ENCODE measurements at places on chromosomes 12 and 14. TPM values are rescaled to one million over a fixed set of nuclear protein-coding genes. Genes with fewer than 3 reads are reported as not detected.

DNA sequence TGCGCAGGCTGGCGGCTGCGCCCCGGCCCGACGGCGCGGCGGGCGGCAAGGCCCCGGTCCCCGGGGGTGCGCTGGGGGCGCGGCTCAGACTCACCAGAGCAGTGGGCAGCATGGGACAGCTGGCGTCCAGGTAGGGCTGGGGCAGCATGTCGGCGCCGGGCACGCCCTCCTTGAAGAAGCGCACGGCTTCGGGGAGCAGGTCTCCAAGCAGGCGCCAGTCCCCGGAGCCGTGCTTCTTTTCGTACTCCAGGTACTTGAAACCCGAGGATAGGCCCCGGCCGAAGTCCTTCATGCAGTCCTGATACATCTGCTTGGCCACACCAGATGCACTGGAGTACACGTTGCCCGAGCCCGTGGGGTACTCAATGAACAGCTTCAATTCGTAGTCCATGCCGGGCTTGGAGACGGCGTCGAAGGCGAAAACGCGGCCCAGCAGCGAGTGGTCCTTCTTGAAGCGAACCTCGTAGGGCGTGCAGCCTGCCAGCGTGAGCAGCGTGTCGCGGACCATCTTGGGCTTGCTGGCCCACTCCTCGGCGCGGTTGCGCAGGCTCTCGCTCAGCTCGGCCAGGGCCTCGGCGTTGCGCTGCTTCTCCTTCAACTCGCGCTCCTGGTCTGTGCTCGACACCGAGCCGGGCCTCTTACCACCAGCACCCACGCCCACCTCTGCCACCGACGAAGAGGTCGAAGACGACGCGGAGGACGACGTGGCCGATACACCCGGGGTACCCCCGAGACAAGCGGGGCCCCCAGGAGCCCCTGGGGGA, 2.2 kb downstream of the IRF2BPL start:
- DNase-seq = no peak

DNA sequence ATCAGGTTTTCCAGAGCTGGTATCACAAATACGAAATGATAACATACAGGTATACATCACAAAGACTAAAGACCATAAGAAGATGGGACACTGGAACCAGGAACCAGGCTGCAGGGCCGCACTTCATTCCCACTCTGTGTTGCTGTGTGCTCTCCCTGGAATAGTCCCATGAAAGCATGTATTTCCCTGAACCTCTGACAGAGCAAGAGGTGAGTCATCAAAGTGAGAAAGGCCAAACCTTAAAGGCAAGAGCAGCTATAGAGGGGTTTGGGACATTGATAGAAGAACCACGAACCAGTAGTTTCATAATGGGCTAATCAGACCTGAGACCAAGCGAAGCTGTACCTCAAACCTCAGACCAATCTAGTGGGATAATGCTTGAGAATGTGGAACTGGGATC, 283.0 kb upstream of the PRKD1 start:
- no peak for DNase-seq

- DNase-seq = no peak
Measured at GRCh38 chr14:22497671-22498093, 91.3 kb downstream of the DAD1 start.

- DNase-seq = no peak
Measured at GRCh38 chr14:95761436-95761835, 47.5 kb upstream of the TCL1A start.

- DNase-seq = no peak
Measured at GRCh38 chr12:64147875-64148274, 74.2 kb downstream of the KICS2 start.

- DNase-seq = no peak
Measured at GRCh38 chr12:123167329-123167728, 16.4 kb upstream of the PITPNM2 start.

GRCh38 chr12:7557227-7557626, 53.6 kb upstream of the CD163 start:
- DNase-seq = no peak

- DNase-seq = no peak
Measured at GRCh38 chr12:75260316-75260715, 50.7 kb upstream of the KCNC2 start.

- no peak for DNase-seq
Measured at GRCh38 chr14:67833403-67833802, 13.8 kb downstream of the RAD51B start.

GRCh38 chr14:73489481-73490175, 1.1 kb upstream of the RIOX1 start:
- no peak for DNase-seq

GRCh38 chr14:96267336-96267735, 11.3 kb downstream of the BDKRB1 start:
- DNase-seq = peak; percentile 75

DNA sequence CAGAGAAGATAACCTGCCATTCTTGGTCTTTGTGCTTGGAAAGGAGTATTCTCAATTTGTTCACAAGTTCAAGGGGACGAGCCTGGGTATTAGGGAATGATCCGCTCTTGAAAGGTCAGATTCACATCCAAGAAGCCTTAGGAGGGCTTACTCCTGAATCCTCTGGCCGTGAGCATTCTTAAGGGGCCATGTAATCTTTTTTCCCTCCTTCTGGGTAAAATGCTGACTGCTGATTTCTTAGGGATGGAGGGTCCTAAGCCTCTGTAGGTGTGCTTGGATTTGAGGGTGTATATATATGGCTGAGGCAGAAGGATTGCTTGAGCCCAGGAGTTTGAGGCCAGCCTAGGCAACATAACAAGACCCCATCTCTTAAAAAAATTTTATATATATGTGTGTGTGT, 149.1 kb downstream of the TSPAN9 start:
- DNase-seq = no peak

- DNase-seq = no peak
Measured at GRCh38 chr12:53999559-54000115, 324 bp upstream of the HOXC9 start.

DNA sequence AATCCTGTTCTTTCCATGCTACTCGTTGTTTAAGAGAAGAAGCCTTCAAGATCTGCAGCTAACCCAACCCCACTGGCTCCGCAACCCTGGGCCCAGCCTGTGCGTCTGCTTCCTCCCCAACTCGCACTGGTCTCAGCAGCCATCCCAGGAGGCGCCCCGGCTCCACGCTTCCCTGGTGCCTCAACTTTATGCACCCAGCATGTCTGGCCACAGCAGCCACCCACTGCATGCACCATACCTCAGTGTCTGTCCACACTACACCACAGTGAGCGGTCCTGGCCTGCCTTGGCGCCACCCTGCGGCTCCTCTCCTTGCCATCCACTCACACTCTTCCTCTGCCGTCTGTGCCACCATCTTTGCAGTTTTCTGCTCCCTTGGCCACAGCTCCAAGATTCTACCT, 27.0 kb upstream of the DHRS4 start:
- no peak for DNase-seq

GRCh38 chr14:74349757-74350156, 1.5 kb downstream of the VRTN start:
- no peak for DNase-seq

GRCh38 chr12:131235871-131236271, 282.2 kb downstream of the ADGRD1 start:
- DNase-seq = no peak

- DNase-seq = no peak
Measured at GRCh38 chr12:59149995-59150642, 229.8 kb upstream of the LRIG3 start.

DNA sequence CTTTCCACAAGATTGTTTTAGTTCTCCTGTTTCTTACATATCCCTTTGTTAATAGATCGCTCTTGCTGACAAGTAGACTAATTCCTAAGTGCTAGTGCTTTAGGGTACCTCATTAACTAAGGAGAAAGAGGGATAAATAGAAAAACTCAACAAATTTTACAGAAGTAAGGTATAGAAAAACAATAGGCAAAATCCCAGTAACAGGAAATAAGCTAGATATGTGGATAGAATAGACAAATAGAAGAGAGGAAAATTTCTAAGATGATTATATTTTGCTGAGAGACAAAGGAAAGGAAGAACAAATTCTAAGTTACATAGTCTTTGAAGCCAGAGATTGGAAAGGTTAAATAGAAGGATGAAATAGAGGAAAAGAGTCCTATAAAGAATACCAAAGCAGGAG, 1.0 kb downstream of the CD69 start:
- no peak for DNase-seq

- DNase-seq = no peak
Measured at GRCh38 chr14:82621881-82622450, 1088.3 kb upstream of the SEL1L start.

GRCh38 chr14:87264272-87264785, 728.7 kb downstream of the GALC start:
- DNase-seq = no peak

DNA sequence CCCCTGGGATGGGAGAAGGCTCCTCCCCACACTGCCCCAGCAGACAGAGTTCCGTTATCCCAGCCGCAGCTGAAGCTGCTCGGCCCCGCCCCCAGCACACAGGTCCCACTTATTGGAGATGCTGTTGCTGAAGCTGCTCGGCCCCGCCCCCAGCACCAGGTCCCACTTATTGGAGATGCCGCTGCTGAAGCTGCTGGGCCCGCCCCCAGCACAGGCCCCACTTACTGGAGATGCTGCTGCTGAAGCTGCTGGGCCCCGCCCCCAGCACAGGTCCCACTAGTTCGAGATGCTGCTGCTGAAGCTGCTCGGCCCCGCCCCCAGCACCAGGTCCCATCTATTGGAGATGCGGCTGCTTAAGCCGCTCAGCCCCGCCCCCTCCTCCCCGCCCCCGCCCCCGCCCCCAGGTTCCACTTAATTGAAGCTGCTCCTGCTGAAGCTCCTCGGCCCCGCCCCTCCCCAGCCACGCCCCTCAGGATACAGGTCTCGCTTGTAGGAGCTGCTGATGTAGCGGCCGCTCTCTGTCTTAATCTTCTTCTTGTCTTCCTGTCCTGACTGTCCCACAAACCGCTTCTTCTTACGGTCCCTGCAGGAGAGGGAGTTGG, 12.0 kb downstream of the CFAP73 start:
- no peak for DNase-seq

DNA sequence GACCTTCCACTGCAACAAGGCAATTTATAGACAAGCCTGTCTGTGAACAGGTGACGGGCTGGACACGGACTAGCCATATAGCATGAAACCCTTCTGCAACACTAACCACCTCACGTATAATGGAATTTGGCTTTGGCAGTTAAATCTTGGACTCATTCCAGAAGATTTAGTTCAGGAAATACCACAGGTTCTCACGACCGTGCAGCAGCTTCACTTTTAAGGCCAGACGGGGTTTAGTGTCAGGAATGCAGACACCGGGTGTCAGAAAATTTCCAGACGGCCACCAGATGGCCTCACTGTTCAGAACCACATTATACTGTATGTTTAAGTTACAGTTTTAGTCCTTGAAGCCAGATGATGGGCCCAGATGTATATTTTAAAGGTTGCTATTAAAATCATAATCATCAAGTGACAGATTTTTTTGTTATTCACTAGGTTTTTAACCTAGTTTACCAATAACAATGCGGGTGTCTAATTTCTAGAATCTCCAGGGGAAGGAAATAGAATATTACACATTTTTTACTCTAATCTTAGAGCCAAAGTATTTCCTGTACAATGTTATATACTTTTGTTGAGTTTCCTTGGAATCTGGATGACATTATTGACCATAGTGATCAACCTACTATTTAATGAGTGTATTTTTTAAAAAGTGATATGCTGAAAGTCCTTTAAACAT, 90.5 kb upstream of the TMPO start:
- DNase-seq = peak; percentile 69

- no peak for DNase-seq
Measured at GRCh38 chr12:113537751-113538087, 66.0 kb upstream of the LHX5 start.

- DNase-seq = no peak
Measured at GRCh38 chr12:90683871-90684270, 271.1 kb downstream of the CCER1 start.

- DNase-seq = no peak
Measured at GRCh38 chr12:1170411-1170810, 179.4 kb downstream of the ERC1 start.

- DNase-seq = no peak
Measured at GRCh38 chr14:89953602-89954001, 928 bp downstream of the EFCAB11 start.

- DNase-seq = no peak
Measured at GRCh38 chr14:74223016-74223415, 16.2 kb upstream of the VSX2 start.

- no peak for DNase-seq
Measured at GRCh38 chr12:54258201-54258681, 21.7 kb downstream of the CBX5 start.

DNA sequence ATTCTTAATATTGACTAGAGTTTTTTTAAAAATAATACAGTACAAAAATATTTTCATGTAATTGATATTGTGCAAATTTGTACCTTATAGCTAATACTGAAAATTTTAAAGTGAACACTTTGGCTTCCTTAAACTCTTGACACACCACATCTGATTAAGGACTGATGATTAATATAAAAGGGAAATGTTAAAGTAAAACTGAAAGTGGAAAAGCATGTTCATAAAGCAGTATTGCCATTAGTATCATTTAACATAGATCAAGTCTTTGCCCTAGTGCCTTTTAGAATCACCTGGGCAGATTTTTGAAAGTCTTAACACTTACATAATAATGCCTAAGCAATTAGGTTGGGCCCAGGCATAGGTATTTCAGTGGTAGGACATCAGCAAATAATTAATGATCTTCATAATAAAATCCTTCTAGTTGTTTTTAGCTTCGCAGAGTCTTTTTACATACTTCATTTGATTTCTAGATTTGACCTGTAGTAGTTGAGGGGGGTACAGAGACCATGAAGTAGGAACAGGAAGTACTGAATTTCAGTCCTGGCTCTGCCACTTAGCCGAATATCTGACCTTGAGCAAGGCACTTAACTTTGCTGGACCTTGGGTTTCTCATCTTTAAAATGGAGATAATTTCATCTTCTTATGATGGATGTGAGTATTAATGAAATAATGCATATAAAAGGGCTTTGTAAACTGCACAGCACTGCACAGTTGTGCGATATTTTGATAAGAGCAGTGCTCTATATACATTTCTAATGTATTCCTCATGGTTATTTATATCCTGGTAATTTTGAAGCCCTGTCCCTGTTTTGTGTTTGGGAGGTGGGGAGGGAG, 43.7 kb downstream of the MARK3 start:
- no peak for DNase-seq

YLPM1 gene
- total RNA-seq = 110 TPM

CLEC4C gene
- total RNA-seq = not detected

IRF2BPL gene
- 77.2 TPM for total RNA-seq

VRK1 gene
- total RNA-seq = 15.6 TPM

ABCC9 gene
- total RNA-seq = 22.1 TPM

GPR162 gene
- total RNA-seq = 2.5 TPM

PIP4K2C gene
- total RNA-seq = 48.0 TPM

KRT71 gene
- total RNA-seq = not detected

IKZF4 gene
- total RNA-seq = 14.6 TPM

Data from ureter (tissue), 1 donor.